T1000 (cell line): ENCODE measurements at places on chromosomes 6 and 20.
A peak's percentile ranks its signal among the peaks of the same experiment; 100 is the strongest.

- no peak for DNase-seq
These were observed 212.6 kb downstream of the PLCB1 start for GRCh38 chr20:8344631-8345030.

- DNase-seq: no peak
These were observed 21.2 kb downstream of the TNFRSF21 start for GRCh38 chr6:47288267-47289090.

GRCh38 chr6:78487401-78487800 is 379.9 kb upstream of the IRAK1BP1 start:
- no peak for DNase-seq

DNA sequence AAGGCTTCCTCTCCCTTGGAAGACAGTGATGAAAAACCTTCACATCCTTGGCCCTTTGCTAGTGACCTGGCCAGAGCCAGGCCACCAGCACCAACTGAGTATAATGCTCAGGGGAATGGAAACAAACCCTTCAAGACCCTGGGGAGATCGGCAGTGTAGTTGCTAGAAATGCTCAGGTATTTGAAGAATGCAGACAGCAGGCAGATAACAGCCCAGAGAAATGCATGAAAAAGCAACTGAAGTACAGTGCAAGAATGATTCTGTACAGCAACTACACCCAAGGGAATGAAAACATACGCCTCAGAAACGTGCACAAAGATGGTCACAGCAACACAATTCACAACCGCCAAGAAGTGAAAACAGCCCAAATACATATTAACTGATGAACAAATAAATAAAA is 41.1 kb downstream of the PPP1R3G start:
- no peak for DNase-seq

GRCh38 chr20:9602847-9603183 is 88.4 kb downstream of the LAMP5 start:
- no peak for DNase-seq

- no peak for DNase-seq
These were observed 164.9 kb upstream of the EPHA7 start for GRCh38 chr6:93584300-93584699.

- DNase-seq: no peak
These were observed 1193.4 kb upstream of the MAP3K7 start for GRCh38 chr6:91780270-91780669.

GRCh38 chr6:13500915-13501314 is 13.5 kb upstream of the GFOD1 start:
- no peak for DNase-seq

- DNase-seq: no peak
These were observed 31.9 kb downstream of the NRSN1 start for GRCh38 chr6:24157886-24158285.

DNA sequence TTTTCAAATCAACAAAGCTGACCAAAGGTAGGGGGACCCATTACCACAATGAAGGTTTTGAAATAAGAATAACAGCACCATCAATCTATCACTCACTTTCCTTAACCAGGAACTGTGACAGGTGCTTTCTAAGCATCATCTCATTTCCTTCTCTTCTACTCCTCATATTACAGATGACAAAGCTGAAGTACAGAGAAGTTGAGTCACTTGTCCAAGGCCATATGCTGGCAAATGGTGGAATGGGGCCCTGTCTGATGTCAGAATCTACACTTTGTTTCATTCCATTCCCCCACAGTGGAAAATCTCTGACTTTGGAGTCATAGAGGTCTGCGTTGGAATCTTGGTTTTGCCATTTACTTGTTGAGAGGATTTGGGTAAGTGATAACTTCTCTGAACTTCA is 222.5 kb upstream of the LRFN2 start:
- no peak for DNase-seq

- no peak for DNase-seq
These were observed 96.6 kb downstream of the LCA5 start for GRCh38 chr6:79440598-79440997.

GRCh38 chr6:146972546-146972945 is 231.7 kb upstream of the STXBP5 start:
- DNase-seq: no peak

DNA sequence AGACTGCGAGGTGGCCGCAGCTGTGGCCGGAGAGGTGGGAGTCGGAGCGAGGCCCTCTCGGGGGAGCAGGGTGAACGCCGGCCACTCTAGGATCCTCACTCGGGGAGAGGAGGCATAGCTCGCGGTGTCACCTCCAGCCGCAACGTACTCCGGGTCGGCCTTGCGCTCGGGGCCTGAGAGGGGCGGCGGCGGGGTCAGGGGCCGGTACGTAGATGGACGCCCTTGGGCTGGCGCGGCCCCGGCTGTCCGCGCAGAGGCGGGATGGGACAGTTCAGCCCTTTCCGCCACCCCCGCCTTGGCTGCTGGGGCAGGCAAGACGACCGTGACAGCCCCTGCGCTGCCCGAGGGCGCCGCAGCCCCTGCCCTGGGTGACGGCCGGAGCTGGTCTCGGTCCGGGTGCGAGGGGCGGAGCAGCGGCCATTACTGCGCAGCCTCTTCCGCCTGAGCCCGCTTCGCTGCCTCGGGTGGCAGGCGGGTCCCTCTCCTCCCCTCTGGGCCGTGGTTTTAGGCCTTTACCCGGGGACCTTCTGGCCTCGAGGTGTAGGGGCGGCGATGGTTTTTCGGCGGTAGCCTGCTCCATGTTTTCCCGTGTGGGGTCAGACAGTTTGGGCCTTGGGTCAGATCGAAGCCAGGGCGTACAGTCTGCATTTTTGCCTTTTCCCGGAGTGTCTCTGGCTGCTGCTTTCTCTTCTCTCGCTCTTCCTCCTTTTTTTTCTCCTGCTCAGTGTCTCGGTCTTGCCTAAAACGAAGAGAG is 405 bp downstream of the RNF146 start:
- peak; percentile 65 for DNase-seq

GRCh38 chr20:61125546-61126180 is 126.4 kb upstream of the CDH4 start:
- DNase-seq: no peak

DNA sequence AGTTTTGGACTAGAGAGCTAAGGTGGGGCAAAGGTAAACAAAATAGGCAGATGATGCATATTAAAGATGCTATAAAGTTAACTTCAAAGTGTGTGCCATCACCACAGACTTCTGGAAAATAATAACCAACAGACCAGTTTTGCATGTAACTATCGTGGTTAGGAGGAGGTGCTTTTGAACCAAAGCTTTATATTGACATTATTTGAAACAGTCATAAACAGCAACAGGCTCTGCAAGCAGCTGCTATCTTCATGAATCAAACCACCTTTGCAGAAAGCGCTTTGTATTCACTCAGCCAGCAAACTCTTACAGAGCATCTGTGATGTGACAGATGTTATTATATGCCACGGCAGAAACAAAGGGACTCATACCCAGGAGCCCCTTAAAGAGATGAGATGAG is 81.9 kb downstream of the CRYBG1 start:
- no peak for DNase-seq

GRCh38 chr20:38937978-38938473 is 11.8 kb downstream of the FAM83D start:
- no peak for DNase-seq

- DNase-seq: no peak
These were observed 2.4 kb downstream of the LRRN4 start for GRCh38 chr20:6051505-6051904.

DNA sequence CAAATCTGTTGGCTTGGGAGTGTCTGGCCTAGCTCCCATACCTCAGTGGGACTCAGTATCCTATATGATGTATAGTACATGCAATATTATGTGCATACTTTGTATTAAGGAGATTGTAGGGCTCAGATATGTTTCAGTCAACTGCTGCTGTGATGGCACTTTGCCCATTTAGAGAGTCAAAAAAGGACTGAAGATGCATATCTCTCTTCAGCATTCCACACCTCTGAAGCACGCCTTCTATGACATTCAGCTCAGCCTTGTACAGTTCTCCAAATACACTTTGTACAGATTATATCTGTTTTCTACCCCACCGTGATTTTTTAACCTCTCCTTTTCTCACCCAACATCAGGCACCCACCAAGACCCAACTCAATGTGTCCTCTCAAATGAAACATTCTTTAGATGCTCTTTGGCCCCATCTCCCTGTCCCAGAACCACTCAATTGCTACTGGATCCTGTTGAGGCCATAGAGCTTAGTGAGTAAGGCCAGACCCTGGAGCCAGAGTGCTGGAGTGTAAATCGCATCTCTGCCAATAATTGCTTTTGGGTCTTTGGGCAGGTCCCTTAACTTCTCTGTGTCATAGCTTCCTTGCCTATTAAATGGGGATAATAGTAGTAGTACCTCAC is 15.6 kb downstream of the ENPP1 start:
- no peak for DNase-seq

GRCh38 chr6:35586542-35586941 is 73.8 kb upstream of the TULP1 start:
- no peak for DNase-seq

GRCh38 chr6:29723262-29723665 is at the start of gene HLA-F:
HLA-F (plus strand) TSS chr6:29723434; CDS start chr6:29723464, 30 bp downstream.
- no peak for DNase-seq

- DNase-seq: no peak
These were observed 379.3 kb downstream of the MAFB start for GRCh38 chr20:40309731-40310130.

GRCh38 chr6:139648430-139649000 is 274.1 kb upstream of the CITED2 start:
- no peak for DNase-seq

DNA sequence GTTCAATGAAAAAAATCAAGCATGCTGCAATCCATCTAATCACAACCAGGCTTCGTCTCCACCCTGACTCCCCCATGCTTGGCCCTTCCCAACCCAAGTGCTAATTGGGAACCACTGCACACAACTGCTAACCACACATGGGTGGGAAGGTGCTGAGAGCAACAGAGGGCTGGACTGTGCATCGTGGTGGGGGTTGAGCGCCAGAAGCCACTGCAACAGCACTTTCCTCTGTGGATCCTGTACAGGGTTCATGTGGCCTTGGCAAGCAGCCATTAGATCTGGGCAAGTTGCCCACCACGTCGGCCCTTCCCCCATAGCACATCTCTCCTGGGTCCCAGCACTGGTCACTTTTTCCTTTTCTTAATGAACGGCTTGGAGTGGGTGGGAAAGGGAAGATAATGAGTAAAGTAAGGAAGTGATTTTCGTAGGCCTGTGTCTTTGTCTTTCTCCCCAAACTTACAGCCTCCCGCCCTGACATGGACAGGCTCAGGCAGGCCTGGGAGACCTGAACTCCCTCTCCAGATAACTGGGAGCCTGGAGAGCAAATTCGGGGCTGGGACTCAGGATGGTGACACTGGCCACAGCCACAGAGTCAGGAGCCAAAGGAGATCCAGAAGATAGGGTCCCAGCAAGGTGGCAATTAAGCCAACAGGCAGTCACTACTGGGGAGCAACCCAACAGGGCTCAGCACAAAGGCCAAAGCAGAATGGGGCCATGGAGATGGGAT is 34.4 kb upstream of the MRPS10 start:
- no peak for DNase-seq

DNA sequence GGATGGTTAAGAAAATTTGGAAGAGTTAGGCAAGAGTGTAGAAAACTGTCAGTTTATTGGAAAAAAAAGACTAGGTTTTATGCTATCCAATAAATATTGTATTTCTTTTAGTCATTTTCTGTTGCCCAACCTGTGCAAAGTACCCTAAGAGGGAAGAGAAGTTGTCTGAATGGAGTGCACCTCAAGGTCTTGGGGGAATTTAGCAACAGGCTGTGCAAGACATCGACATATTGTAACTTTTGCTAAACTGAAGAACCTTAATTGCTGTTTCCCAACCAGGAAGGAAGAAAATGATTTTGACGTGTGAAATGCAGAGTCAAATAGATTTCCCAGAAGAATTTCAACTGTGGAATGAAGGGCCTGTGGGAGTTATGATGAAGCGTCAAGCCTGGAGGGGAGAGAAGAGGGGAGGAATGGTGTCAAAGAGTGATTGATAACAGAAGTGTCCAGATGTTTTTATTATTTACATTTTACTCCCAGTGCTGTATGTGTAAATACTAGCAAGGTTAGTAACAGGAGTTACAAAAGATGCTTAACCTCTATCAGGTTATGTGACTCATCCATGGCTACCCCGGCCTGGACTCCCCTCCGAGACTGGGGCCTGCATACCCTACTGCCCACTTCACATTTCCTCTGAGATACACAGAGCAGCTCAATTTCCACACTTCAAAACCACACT is 246.8 kb downstream of the MYLK4 start:
- DNase-seq: no peak

DNA sequence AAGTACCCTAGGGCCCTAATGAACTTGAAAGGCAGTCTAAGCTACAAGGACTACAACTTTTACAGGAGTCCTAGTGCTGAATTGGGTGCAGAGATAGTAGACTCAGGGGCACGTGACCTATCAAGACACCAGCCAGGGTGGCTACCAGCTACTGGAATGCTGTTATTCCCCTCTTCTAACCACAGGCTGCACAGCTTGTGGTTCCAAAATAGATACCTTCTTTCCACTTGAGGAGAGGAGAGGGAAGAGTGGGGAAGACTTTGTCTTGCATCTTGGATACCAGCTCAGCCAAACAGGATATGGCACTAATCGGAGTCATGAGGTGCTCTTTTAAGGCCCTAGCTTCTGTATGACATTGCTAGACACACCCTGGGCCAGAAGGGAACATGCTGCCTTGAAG is 60.0 kb upstream of the MTRF1L start:
- DNase-seq: no peak

DNA sequence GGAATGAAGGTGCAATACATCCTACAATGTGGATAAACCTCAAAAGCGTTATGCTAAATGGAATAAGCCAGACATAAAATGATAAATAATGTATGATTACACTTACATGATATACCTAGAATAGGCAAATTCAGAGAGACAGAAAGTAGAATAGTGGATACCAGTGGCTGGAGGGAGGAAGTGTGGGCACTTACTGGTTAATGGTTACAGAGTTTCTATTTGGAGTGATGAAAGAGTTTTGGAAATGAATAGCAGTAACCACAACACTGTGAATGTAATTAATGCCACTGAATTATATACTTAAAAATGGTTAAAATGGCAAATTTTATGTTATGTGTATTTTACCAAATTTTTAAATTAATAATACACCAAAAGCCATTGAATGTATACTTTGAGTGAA is 71.4 kb upstream of the CST7 start:
- no peak for DNase-seq

DNA sequence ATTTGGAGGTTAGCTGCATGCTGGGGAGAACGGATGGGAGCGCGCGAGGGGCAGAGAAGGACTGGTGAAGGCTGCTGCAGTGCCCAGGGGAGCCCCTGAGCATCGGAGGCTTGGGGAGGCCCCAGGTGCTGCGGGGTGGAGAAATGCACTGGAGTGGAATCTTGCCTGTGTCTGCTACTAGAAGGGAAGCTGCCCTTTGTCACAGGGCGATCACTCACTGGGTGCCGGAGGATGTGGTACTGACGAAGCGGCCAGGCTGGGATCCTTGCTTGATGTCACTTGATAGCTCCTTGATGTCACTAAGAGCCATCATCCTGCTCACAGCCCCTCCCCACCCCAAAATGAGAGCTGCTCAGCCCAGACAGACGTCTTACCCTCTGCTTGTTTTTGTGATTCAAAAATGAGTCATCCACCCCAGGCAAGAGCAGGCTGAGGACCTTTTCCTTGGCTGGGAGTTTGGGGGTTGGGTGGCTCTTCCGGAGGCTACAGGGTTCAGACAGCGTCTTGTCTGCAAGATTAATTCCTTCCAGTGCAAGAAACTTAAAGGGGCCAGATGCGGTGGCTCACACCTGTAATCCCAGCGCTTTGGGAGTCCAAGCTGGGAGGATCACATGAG is 62.6 kb upstream of the PMEPA1 start:
- peak; percentile 59 for DNase-seq
